Esophagus squamous epithelium (tissue), 5 donors: ENCODE measurements at places on chromosomes 11 and 22.

GRCh38 chr22:24005201-24005600 lies at the start of gene GSTT4:
Gene GSTT4 (minus strand): TSS chr22:24005453. CDS start chr22:24005356, 97 bp downstream.
- no peak for DNase-seq

DNA sequence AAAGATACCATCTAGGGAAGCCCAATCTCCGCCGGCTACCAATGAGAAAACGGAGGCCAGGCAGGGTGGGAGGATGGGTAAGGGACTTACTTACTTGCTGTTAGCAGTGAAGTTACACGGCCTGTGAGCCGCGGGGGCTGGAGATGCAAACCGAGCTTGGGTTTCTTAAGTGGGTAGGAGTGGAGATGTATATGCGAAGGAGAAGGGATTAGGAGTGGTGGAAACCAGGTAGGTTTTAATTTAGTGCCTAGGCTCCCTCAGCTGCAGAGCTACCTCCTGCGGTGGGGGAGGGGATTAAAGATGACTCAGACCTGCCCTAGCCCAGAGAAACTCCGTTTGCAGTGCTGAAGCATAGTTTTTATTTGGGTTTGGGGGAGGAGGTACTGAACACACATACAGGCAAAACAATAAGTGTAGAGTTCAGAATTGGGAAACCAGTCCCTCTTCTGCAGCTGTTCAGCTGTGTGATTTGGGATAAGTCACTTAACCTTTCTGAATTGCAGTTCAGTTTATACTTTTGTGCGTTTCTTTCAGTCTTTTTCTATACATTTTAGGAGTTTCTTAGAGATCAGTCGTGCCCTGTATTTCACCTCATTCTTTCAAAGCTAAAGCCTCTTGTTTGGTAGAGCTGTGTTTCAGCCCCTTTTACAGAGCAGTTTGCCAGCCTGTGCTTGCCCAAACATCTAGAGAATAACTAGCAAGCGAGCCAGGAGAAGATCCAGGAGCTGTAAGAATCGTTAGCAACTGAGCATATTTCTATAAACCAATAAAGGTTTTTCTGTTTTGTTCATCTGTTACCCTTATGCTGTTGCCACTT lies 596 bp upstream of the TNRC6B start:
- DNase-seq: no peak

DNA sequence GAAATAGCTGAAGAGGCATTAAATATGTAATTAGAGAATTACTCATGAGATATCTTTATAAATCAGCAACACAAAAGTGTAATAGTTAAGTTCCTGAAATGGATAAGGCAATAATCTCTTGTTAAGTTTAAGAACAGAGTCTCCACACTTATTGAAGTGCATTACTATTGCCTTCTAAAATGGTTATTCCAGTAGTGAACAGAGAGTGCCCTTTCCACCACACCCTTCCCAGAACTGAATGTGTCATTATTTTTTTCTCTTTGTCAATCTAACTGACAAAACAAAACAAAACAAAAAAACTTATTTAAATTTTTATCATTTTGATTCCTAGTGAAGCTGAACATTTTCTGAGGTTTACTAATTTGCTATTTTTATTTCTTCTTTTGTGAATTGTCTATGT lies 9.2 kb upstream of the PRRG4 start:
- DNase-seq: no peak

DNA sequence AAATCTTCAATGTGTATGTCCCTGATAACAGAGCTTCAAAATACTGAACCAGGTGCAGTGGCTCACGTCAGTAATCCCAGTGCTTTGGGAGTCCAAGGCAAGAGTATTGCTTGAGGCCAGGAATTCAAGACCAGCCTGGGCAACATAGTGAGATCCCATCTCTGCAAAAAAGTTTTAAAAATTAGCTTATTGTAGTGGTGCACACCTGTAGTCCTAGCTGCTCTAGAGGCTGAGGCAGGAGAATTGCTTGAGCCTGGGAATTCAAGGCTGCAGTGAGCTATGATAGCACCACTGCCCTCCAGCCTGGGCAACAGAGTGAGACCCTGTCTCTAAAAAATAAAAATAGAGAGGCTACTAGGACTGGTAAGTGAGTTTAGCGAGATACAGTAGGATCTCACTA lies 84.0 kb downstream of the PACS1 start:
- no peak for DNase-seq

GRCh38 chr22:45227645-45228400 lies 12.9 kb downstream of the KIAA0930 start:
- no peak for DNase-seq

DNA sequence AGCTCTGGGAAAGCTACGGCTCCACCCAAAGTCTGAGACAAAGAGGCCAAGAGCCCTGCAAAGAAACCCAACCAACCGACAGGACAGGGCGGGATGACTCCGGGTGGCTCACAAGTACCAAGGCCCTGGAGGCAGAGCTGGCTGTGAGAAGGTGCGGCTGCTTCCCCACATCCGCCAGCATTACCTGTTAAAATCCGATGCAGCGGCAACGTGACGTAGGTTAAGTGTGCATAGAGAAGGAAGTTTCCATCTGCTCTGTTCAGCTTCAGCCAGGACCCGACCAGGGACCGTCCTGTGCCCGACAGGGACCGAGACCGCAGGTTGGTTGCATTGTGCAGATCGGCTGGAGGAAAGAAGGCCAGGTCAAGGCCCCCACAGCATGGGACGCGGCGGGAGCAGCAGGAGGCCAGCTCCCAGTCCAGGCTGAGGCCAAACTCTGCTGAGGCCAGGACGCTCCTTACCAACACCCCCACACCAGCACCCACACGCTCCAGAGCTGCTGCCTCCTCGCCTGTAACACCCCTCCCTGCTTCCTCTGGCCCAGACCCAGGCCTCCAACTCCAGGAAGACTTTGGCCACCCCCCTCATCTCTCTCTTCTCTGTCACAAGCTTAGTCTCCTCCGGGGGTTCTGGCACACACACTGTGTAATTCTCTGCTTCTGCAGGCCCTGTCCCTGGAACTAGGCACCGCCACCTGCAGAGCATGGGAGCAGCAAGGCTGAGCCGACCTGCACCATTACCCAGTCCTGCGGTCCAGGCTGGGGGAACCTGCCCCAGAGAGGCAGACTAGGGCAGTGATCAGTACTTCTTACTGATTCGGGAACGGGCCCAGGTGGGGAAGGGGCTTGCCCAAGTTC lies 34.1 kb downstream of the NUP50 start:
- DNase-seq: no peak

GRCh38 chr11:35241531-35241930 lies 102.6 kb downstream of the CD44 start:
- DNase-seq: no peak

DNA sequence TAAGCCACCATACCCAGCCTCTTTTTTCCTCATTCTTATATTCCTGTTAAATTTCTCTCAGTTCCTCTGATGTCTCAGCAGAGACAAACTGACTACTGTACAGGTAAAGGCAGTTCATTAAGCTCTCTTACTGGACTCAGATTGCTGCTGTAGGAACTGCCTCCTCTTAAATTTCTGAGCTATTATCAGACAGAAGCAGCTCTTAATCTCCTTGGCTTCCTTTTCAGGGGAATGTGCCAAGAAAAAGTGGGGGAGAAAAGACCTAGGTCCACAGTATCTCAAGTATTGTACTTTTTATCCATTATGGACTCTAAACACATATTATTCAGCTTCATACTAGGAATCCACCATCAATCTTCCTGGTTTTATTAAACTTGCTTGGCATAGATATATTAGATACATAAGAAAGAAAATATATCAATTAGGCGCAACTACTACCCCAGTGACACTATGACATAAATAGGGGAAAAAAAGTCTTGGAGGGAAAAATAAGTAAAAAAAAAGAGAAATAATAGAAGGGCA lies 26.1 kb downstream of the MRTFA start:
- DNase-seq: no peak

DNA sequence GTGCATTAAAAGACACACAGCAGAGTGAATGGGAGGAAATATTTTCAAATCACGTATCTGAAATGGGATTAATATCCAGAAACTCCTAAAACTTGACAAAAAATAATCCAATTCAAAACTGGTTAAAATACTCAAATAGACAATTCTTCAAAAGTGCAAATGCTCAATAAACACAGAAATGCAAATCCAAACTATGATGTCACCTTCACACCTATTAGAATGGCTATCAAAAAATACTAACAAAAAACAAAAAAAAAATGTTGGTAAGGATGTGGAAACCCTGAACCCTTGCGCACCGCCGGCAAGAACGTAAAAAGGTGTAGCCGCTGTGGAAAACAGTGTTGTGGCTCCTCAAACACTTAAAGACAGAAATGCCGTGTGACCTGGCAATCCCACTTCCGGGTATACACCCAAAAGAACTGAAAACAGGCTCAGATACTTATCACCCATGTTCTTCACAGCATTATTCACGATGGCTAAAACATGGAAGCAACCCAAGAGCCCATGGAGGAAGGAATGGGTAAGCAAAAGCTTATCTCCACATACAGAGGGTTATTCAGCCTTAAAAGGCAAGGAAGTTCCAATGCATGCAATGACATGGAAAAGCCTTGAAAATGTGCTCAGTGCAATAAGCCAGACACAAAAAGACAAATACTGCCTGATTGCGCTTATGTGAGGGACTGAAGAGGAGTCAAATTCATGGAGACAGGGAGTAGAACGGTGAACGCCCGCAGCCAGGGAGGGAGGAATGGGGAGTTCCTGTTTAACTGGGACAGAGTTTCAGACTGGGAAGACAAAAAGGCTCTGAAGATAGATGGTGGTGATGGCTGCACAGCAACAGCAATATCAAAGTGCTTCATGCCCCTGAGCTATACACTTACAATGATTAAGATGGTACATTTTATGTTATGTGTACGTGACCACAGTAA lies 19.6 kb downstream of the BRD1 start:
- DNase-seq: no peak

GRCh38 chr11:72162891-72163492 lies 27.5 kb downstream of the FOLR3 start:
- DNase-seq: no peak
